Endodermal cell (in vitro differentiated cells): ENCODE measurements at places on chromosomes 7 and 10. TPM values are rescaled to one million over a fixed set of nuclear protein-coding genes. Genes with fewer than 3 reads are reported as not detected.
A peak's percentile ranks its signal among the peaks of the same experiment; 100 is the strongest.

GPR15LG gene
- not detected in 3 replicates for total RNA-seq

HYAL4 gene
- 0.52 to 1.2 TPM (median 0.86 TPM) in 3 replicates for total RNA-seq

DNA sequence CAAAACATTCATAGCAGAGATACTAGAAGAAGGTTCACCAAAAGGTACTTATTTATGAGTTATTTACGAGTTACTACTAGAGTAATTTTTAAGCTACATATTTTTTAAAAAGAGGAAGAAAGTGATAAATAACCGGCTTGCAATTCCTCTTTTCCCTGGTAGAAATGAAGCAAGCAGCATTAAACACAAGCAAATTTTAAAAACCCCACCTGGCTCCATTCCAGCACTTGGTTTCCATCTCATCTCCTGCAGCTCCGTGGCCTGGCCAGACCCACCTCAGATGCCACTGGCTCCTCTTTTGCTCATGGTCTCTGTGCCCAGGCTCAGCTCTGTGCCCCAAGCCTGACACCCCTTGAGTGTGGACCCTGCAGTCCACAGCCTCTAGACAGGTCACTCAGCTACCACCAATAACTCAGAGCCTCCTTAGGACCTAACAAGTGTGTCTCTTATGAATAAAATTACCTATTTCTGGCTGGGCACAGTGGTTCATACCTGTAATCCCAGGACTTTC, 479.5 kb downstream of the TNS3 start:
- H3K27me3 ChIP-seq, result no peaks in the 10 kb centered on the region
- H3K27ac ChIP-seq, result no peak overlapping the region
- H3K4me1 ChIP-seq, result no peaks in the 10 kb centered on the region
- no peaks in the 10 kb centered on the region for H3K36me3 ChIP-seq

- H3K27ac ChIP-seq, result no peak overlapping the region
- peak; percentile 44 for DNase-seq
- no peaks in the 10 kb centered on the region for H3K4me1 ChIP-seq
- H3K4me3 ChIP-seq, result no peak overlapping the region
- peaks cover 12% of the 10 kb centered on the region for H3K27me3 ChIP-seq
- H3K36me3 ChIP-seq, result no peaks in the 10 kb centered on the region
These were observed 261.1 kb upstream of the CSTF2T start for GRCh38 chr10:51960494-51960895.

- H3K27me3 ChIP-seq, result no peaks in the 10 kb centered on the region
- no peak for DNase-seq
- H3K4me1 ChIP-seq, result peaks cover 5% of the 10 kb centered on the region
- no peak overlapping the region for H3K4me3 ChIP-seq
- H3K27ac ChIP-seq, result no peak overlapping the region
These were observed 437.9 kb downstream of the POM121L12 start for GRCh38 chr7:53473371-53473770.

DNA sequence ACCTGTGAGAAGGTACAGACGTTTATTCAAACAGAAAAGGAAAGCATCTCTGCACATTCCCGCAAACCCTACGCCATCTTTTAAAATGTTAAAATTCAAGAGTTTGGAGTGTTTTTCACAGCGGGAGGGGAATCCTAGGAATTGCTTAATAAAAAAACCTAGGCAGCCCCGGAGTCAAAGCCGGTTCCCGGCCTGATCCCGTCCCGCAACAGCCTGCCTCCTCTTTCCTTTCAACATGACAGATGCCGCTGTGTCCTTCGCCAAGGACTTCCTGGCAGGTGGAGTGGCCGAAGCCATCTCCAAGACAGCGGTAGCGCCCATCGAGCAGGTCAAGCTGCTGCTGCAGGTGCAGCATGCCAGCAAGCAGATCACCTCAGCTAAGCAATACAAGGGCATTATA, 123.0 kb upstream of the VSTM2A start:
- DNase-seq, result peak; percentile 60
- H3K4me1 ChIP-seq, result no peaks in the 10 kb centered on the region
- no peaks in the 10 kb centered on the region for H3K27me3 ChIP-seq
- H3K27ac ChIP-seq, result no peak overlapping the region
- no peak overlapping the region for H3K4me3 ChIP-seq

GRCh38 chr10:3046981-3047547, 20.3 kb upstream of the PFKP start:
- no peaks in the 10 kb centered on the region for H3K4me1 ChIP-seq
- H3K36me3 ChIP-seq, result no peaks in the 10 kb centered on the region
- no peak overlapping the region for H3K4me3 ChIP-seq

DNA sequence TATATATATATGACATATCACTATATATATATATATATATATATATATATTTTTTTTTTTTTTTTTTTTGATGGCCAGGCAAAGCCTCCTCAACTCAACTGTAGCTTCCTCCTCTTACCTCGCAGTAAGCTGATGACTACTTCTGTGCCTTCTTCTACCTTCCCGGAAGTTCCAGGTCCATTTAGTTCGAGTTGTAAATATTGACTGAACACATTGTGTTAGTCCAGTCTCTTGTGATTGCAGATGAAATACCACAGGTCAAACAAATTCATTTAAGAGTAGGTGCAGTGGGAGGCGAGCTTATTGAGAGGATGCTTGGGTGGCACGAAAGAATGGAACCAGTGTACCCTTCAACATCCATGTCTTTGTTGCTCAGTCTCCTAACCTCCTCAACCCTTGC, 144.6 kb downstream of the ST7 start:
- no peak overlapping the region for H3K4me3 ChIP-seq
- DNase-seq, result no peak
- H3K4me1 ChIP-seq, result no peaks in the 10 kb centered on the region
- H3K36me3 ChIP-seq, result no peaks in the 10 kb centered on the region
- no peak overlapping the region for H3K27ac ChIP-seq

DNA sequence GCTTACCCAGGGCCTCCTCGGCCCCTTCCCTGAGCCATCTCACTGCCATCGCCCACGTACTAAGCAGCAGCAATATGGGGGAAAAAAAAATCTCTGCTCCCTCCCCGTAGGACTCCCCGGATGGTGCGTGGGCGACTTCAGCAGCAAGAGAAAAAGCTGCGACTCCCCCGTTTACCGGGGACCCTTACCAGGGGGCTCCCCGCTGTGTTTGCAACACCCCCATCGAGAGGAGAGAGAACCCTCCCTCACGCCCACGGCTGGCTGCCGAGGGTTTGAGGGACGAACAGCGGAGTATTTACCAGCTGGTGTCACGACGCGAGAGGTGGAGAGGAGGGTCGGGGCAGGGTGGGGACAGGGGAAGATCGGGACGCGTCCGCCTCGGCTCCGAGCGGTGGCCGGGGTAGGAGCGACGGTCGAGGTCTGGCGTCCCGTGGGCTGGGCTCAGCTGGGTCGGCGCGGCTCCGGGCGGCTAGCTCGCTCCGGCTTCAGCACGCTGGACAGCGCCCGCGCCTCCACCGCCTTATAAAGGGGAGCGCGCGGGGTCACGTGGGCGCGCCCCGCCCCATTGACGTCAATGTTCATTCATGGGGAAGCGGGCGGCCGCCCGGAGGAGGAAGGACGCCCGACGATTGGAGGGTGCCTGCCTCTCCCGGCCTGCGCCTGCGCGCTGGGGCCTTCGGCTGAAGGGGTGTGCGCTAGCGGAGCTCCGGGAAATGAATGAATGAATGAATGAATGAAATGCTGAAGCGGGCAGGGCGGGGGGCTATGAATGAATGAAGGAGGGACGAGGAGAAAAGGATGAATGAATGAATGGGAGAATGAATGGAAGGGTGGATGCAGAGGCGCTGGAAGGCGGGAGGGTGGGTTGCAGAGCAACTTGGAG, at the start of gene VGF:
Gene VGF (minus strand): TSS at position 495 of the 883 bp plus-strand sequence. CDS start 726 bp downstream, outside the sequence.
- H3K4me3 ChIP-seq, result peak within 1 kb of the TSS; percentile 71
- H3K4me1 ChIP-seq, result peaks cover 5% of the 10 kb centered on the region
- peak; percentile 98 for DNase-seq
- H3K27me3 ChIP-seq, result peaks cover 87% of the 10 kb centered on the region

- peak overlapping the region; percentile 82 for H3K4me3 ChIP-seq
- H3K27ac ChIP-seq, result no peak overlapping the region
- peaks cover 49% of the 10 kb centered on the region for H3K27me3 ChIP-seq
- peak; percentile 82 for DNase-seq
- peaks cover 4% of the 10 kb centered on the region for H3K4me1 ChIP-seq
- H3K36me3 ChIP-seq, result no peaks in the 10 kb centered on the region
These were observed 26.2 kb downstream of the ABLIM1 start for GRCh38 chr10:114631666-114632417.

GRCh38 chr10:105800641-105801040, 1159.6 kb downstream of the SORCS3 start:
- H3K4me1 ChIP-seq, result peaks cover 11% of the 10 kb centered on the region
- no peaks in the 10 kb centered on the region for H3K27me3 ChIP-seq
- H3K27ac ChIP-seq, result no peak overlapping the region
- no peak overlapping the region for H3K4me3 ChIP-seq
- DNase-seq, result no peak
- H3K36me3 ChIP-seq, result no peaks in the 10 kb centered on the region

DNA sequence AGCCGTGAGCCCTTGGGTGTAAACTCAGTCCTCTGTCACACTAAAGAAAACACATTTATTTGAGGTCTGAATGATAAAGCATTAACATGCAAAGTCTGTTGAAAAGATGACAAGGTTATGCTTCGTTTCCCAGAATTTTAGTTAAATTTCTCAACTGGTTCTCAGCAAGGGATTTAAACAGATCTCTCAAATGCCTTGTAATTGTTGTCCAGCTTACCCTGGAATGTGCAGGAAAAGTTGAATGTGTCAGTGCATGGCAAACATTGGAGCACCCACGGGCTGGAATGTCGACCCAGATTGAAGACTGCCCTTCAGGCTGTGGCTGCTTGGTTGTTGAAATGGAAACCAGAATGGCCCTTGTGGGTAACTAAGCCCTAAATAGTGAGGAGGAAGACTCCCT, 191.8 kb downstream of the TRIL start:
- DNase-seq, result no peak
- no peaks in the 10 kb centered on the region for H3K4me1 ChIP-seq
- H3K27me3 ChIP-seq, result no peaks in the 10 kb centered on the region
- H3K27ac ChIP-seq, result no peak overlapping the region
- H3K36me3 ChIP-seq, result no peaks in the 10 kb centered on the region
